Amygdala (tissue), 56 donors: ENCODE measurements at places on chromosomes 13 and 19.

DNA sequence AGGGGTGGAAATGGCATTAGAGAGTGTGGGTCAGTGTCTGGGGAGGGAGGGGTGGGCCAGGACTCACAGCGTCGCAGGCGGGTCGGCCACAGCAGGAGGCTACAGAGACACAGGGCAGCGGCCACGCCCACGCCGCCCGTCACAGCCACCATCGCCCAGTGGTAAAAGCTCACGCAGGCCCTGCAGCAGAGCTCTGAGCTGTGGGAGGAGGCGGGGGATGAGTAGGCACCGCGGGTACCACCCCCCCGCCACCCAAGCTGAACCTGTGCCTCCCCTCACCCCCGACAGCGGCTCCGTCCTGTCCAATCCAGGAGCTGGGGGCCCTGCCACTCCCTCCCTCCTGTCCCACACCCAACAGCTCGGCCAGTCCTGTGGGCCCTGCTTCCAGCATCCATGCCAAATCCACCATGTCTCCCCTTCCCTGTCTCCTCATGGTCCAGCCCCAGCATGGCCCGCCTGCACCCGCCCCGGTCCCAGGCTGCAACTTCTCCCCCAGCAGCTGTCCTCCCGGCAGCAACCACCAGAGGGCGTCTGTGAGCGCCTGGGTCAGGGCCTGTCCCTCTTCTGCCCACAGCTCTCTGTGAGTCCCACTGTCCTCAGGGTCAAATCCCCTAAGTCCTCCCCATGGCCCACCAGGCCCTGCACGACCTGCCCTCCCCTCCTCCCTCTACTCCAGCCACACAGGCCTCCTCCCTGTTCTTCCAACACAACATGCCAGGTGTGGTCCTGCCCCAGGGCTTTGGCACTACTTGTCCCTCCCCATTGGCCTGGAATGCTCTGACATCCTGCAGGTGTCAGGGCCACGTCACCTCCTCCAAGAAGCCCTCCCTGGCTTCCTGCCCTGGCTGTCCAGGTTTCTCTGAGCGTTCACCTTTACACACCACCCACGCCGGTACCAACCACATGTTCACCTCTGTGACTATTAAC is 6.0 kb downstream of the TEKTIP1 start:
- DNase-seq = peak; percentile 84

GRCh38 chr13:105908586-105908985 is 626.9 kb downstream of the EFNB2 start:
- DNase-seq = no peak

DNA sequence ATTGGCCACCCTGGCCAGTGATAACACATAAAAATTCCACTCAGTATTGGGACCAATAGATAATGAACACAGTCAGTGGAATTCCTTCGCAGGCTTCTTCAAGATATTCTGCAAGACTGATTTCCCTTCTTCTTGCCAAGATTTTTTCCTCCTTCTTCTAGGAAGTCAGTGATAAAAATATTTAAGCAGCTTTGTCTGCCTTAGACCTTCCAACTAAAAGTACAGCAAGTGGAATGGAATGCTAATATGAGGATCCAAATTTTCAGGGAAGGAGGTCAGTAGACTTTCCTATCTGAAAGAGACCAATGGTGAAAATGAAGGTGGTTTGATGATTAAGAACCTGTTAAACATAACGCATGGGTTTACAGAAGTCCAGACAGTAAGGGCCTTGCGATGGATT is 9.6 kb downstream of the STARD13 start:
- no peak for DNase-seq

DNA sequence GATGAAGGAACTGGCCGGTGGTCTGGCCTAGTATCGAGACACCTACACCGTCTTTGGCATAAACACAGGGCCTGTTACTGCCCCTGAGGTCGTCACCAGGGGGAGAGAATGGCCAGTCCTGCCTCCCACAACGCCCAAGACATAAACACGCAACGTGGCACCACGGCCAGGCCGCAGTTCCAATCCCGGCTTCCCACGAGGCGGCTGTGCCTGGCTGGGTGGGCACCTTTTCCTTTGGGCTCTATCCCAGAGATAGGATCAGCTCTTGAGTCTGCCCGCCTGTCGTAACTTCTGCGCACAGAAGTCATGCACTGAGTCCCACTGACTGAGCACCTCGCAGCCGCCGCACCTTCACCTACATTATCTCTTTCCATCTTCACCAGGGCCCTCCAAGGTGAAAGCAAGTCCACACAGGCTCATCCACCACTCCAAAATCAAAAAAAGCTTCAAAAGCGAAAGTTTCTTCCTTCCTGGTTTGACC is 1.1 kb downstream of the MIER2 start:
- DNase-seq = no peak

GRCh38 chr13:78078168-78078567 is 159.5 kb upstream of the EDNRB start:
- no peak for DNase-seq

DNA sequence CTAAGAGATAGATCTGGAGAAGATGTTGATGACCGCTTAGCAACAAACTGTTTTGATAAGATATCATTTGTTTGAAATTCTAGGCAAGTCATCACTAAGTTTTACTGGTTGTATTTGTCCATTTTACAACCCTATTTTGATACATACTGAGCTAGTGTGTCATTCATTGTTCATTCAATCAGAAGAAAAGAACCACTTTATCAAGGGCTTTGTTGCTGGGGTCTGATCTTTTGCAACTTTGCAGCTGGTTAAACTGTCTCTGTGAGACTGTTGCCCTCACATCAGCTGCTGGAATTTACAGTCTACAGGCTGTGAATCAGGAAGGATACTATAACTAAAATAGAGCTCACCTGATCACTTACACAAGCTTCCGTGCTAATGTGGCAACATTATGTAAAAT is 290.5 kb downstream of the RFC3 start:
- no peak for DNase-seq

DNA sequence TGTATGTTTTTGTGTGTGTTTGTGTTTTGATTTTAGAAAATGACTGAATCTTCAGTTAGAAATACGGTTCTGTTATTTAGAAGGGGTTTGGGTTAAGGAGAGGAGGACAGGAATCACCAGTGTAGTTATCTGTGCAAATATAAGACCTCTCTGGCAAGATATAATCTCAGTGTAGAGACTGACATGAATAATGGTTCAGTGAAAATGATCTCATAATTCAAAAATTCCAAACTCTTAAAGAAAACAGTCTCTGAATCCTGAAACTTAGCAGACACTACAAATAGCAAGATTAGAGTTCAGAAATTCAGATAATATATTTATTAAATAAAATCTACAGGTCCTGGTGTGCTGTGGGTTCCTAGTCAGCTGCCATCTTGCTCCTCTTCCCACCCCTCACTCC is 73.5 kb downstream of the PDS5B start:
- no peak for DNase-seq

DNA sequence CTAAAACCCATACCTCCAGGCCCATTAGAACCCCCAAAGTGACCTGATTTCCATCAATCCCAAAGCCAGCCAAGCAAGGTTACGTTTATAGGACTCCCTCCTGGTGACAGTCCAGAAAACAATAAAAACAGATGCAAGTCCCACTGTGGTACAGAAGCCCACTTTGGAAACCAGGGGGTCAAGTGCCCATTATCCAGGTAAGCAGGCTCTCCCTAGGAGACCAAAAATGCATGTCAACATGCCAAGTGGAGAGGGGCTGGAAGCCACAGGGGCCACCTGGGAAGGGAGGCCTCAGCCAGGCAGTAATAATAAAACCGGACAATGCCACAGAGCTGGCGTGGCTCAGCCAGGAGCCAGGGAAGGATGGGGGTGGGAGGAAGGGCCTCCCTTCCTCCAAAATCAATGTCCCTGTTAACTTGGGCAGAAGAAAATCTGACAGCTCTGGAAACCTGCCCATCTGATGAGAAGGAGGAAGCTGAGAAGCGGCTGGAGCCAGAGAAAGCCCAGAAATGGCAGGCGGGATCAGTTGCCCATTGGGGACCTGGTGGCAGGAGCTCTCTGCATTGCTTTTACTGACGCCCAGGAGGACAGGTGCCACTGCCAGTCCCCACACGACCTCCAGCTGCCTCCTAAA is 160.4 kb downstream of the ZIC5 start:
- no peak for DNase-seq

- no peak for DNase-seq
Measured at GRCh38 chr13:67136157-67136556, 94.0 kb downstream of the PCDH9 start.

GRCh38 chr13:33070713-33071112 is 54.5 kb downstream of the KL start:
- no peak for DNase-seq

DNA sequence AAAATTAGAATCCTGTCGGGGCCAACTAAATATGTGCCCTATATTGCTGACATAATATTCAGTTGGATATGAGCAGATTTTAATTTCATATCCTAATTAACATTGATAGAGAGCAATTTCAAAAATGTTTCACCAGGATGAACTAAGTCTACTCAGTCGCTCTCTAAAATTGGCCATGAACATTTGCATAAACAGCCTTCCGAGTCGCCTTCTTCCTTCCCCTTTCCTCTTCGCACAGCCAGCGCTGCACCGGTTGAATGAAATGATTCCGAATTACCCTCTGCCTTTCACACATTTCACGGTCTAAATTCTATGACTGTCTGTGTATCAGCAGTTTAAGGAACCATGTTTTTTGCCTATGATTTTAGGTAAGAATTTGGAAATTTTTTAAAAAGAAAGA is 413.7 kb downstream of the LIG4 start:
- DNase-seq = no peak

DNA sequence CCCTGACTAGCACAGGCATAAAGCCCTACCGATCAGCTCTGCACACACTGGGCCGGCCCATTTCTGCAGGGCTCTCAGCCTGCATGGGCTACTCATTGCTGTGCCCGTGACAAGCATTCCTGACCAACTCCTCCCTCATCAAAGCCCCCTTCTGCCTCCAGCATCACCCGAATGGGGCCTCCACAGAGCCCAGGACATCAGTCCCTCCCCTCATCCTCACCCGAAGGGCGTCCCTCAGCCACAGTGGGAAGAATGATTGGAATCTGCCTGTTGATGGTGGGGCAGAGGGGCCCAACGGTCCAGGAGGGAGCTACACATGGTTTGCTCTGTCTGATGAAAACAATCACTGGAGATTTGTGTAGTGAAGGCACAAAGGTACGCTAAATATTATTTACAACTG is 43.8 kb downstream of the SERP2 start:
- no peak for DNase-seq

DNA sequence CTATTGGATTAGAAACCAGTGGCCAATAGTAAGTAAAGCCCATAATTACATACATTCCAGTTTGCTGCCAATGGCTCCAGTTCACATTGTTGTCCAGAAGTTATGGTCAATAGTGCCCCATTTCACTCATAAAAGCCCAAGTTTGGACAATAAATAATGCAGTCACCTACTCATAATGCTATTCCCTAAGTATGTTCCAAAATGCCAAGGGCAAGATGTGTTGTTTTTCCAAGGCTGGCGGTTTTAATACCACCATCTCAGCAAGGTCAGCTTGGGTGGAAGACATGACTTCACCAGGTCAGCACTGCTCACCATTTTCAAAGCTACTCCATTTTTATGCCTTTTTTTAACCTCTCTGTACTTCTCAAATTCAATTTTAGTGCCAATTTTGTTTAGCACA is 32.7 kb downstream of the KCTD12 start:
- DNase-seq = no peak

GRCh38 chr13:98721825-98722510 is 30.5 kb downstream of the SLC15A1 start:
- DNase-seq = no peak

DNA sequence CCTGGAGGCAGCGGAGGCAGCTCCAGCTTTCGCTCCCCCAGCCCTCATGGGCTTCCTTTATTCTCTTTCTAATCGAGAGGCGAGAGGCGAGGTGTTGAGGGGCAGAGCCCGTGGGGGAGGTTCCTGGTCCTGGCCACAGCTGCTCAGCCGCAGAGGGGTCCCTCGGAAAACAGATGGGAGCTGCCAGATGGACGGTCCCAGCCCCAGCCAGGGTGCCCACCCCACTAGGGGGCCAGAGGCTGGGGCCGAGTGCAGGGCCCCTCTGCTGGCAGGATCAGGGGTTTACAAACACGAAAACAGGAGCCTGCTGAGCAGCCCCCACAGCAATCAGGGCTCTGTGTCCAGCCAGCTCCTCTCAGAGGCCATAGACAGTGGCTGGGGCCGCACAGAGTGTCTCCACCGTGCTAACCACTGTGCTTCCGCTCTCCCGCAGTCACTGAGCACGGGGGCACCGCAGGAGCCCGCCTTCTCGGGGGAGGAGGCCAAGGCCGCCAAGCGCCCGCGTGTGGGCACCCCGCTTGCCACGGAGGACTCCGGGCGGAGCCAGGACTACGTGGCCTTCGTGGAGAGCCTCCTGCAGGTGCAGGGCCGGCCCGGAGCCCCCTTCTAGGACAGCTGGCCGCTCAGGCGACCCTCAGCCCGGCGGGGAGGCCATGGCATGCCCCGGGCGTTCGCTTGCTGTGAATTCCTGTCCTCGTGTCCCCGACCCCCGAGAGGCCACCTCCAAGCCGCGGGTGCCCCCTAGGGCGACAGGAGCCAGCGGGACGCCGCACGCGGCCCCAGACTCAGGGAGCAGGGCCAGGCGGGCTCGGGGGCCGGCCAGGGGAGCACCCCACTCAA is 182.2 kb downstream of the KDM4B start:
- no peak for DNase-seq

DNA sequence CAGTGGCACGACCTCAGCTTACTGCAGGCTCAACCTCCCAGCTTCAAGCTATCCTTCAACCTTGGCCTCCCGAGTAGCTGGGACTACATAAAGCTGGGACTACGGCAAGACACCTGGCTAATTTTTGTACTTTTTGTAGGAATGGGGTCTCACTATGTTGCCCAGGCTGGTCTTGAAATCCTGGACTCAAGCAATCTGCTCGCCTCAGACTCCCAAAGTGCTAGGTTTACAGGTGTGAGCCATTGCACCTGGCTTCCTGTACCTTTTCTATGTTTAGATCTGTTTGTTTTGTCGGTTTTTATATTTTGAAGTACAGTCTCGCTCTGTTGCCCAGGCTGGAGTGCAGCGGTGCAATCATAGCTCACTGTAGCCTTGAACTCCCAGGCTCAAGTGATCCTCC is 17.5 kb upstream of the TICAM1 start:
- DNase-seq = no peak

- DNase-seq = no peak
Measured at GRCh38 chr13:97743938-97744337, 209.5 kb upstream of the IPO5 start.

GRCh38 chr13:99287551-99287950 is 19.6 kb downstream of the GPR183 start:
- no peak for DNase-seq

GRCh38 chr13:60645676-60646075 is 248.7 kb downstream of the TDRD3 start:
- DNase-seq = no peak
